T-helper 1 cell (primary cell): ENCODE measurements at places on chromosomes 1 and 21.

DNA sequence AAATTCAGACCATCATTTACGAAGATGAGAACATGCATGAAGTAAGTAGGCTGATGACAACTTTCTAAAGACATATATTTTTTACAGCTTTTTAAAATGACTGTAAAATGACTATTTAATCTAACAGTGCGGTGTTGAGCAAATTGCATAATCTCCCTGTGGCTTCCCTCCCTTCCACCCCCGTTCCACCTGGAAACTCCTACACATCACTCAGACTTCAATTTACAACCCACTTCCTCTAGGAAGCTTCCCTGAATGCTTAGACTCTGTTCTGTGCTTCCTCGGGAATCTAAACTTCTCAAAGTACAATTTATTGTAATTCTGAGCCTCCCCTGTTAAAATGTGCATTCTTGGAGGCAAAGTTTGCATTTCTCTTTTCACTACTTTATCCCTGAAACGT, 354.9 kb downstream of the DPYD start:
- DNase-seq, result no peak

DNA sequence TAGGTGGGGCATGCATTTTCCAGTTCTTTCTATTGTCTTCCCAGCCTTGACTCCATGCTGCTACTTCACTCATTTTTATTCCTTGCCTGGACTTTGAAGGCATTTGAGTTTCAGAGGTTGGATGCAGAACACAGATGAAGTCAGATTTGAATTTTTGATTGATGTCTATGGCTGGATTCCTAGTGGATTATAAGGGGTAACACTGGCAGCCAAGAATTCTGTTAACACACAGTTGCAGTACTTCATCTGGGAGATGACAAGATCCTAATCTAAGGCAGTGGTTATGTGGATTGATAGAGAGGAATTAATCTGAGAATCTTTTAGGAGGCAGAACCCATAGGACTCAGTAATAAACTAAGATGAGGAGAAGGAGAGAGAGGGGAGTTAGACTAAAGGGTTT, 439.0 kb upstream of the USP24 start:
- DNase-seq, result no peak

GRCh38 chr1:117758444-117759316, 152.8 kb downstream of the TENT5C start:
- DNase-seq, result peak; percentile 62

GRCh38 chr1:157008502-157008901, 37.0 kb downstream of the ARHGEF11 start:
- DNase-seq, result no peak

- DNase-seq, result no peak
These were observed 8.4 kb downstream of the CLEC20A start for GRCh38 chr1:178488393-178488792.

DNA sequence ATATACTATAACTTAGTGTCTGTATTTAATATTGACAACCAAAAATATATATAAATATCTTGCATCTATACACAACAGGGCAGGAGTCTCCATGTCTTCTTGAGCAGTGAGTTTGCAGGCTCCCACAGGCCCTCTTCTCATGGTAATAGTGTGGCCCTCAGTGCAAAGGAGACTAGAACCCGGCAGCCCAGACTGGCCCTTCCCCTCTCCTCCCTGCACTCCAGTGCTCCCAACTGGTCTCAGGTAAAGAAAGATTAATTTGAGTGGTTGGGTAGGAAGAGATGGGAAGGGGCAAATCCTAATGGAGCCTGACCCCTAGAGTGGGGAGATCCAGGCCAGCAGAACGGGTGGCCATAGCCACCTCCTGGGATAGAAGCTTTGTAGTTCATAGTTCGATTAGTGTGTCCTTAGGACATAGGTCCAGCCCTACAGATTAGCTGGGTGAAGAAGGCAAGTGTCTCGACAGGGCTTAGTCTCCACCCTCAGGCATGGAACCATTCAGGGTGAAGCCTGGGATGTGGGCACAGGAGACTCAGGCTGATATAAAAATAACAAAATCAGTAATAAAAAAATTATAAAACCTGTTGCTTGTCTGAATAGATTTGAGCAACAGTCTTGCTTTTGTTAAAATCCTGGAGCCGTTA, 32.3 kb downstream of the SLC2A1 start:
- no peak for DNase-seq

- DNase-seq, result no peak
These were observed 119.0 kb upstream of the USH2A start for GRCh38 chr1:216542263-216542662.

GRCh38 chr1:200179781-200180160, 152.3 kb downstream of the NR5A2 start:
- DNase-seq, result no peak

DNA sequence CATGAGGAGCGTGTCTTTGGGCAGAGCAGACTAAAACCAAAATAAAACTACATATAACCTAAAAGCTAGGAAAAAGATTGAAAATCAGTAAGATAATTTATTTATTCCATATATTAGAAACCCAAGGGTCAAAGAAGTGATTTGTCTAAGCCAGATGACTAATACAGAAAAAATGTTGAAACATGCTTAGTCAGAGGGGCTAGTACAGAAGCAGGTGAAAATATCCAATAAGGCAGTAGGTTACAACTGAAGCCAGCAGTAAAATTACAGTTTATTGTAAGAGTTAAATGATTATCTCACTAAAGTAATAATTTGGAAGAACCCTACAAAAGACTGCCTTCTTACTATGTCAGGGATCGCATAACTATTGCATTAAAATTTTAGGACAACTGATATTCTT, 1190.9 kb upstream of the PRMT6 start:
- no peak for DNase-seq

- no peak for DNase-seq
These were observed 262.9 kb downstream of the PLA2G4A start for GRCh38 chr1:187091666-187092065.

- DNase-seq, result no peak
These were observed 8.6 kb upstream of the MOV10 start for GRCh38 chr1:112665857-112666256.

DNA sequence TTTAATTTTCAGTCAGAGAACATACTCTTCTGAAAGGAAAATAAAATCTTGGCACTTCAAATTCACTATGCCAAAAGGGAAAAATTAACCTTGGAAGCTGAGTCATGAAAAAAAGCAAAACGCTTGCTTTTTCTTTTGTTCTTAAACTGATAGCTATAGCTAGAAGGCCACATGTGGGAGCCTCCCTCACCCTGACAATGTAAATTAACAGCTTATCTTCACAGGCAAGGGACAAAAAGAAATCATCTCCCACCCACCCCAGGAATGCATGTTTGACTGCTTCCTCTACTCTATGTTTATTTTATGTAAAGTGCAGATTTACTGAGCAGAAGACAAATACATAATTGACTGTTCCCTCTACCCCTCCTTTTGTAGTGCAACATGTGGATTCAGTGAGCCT, 38.0 kb downstream of the EBNA1BP2 start:
- DNase-seq, result no peak

DNA sequence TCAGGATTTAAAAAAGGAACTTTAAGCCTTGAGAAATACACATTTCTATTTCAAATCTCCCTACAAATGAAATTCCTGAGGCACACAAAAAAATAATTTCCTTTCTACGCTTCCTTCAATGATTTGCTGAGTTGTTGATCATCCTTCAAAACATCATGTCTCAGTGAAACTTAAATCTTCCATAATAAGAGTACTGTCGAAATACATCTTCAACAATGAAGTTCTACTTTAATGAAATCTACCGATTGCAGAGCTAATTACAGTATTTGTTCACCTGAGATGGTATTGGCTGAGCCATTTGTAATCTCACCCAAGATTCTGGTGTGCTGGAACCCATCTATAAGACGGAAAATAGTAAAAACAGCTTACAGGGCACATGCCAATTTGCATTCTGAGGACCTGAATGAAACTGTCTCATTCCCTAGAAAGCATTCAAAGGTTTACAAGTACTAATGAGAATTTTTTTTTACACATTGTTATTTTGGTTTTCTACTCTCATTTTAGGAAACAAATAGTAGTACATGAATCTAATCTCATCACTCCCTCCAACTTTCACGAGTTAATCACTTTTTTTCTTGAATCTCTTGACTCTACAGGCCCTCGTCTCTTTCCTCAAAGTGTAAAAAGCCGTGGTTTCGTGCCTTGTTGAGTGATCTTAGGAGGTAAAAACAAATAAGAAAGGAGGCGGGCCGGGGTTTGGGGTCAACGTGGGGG, 1.1 kb downstream of the CHML start:
- peak; percentile 17 for DNase-seq

GRCh38 chr21:28263974-28264373, 728.7 kb downstream of the LTN1 start:
- no peak for DNase-seq
